ENCODE measurements at places on chromosomes 13 and 19. TPM values are rescaled to one million over a fixed set of nuclear protein-coding genes. Genes with fewer than 3 reads are reported as not detected.

DNA sequence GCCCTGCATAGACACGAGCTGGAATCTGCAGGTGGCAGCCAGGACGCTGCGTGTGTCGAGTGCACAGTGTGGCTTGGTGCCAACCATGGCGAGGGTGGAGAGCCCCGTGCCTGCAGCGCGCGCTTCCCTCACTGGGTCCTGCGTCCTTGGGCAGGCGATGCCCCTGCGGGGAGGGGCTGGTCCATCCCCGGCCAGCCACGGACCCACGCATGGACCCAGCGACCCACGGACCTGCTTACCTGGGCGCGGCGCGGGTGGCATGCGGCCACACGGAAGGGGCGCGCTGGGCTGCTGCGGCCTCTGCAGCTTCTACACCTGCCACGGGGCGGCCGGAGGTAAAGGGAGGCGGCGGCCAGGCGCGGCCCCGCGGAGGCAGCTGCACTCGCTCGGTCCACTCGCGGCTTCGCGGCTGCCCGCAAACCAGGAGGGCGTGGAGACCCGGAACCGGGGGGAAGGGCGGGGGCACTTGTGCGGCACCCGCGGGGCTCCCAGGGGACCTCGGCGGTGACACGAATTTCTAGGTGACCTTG lies 569 bp upstream of the MCF2L start:
- DNase-seq = peak; percentile 43
- H3K36me3 ChIP-seq = peaks cover 15% of the 10 kb centered on the region
- H3K4me3 ChIP-seq = peak overlapping the region; percentile 75
- H3K4me1 ChIP-seq = peaks cover 12% of the 10 kb centered on the region
- no peak overlapping the region for H3K27ac ChIP-seq
- peaks cover 7% of the 10 kb centered on the region for H3K27me3 ChIP-seq

- peaks cover 11% of the 10 kb centered on the region for H3K4me1 ChIP-seq
- no peak for DNase-seq
- no peaks in the 10 kb centered on the region for H3K36me3 ChIP-seq
These were observed 523.5 kb downstream of the MYO16 start for GRCh38 chr13:109152941-109153340.

DNA sequence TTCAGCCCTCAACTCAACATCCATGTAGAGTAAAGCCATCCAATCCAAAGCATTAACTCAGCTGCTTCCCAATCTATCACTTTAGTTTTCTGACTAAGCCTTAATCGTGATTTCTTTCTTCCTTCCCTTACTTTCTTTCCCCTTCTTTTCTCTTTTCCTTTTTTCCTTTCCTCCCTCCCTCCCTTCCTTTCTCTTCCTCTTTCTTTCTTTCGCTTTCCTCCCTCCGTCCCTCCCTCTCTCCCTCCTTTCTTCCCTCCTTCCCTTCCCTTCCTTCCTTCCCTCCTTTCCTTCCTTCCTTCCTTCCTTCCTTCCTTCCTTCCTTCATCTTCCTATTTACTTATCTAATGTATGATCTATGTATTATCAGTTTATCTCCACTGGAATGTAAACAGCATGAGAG lies 71.2 kb downstream of the ERCC5 start:
- peaks cover 4% of the 10 kb centered on the region for H3K4me1 ChIP-seq
- peaks cover 2% of the 10 kb centered on the region for H3K27me3 ChIP-seq
- H3K4me3 ChIP-seq = no peak overlapping the region
- H3K36me3 ChIP-seq = no peaks in the 10 kb centered on the region
- no peak overlapping the region for H3K27ac ChIP-seq

DNA sequence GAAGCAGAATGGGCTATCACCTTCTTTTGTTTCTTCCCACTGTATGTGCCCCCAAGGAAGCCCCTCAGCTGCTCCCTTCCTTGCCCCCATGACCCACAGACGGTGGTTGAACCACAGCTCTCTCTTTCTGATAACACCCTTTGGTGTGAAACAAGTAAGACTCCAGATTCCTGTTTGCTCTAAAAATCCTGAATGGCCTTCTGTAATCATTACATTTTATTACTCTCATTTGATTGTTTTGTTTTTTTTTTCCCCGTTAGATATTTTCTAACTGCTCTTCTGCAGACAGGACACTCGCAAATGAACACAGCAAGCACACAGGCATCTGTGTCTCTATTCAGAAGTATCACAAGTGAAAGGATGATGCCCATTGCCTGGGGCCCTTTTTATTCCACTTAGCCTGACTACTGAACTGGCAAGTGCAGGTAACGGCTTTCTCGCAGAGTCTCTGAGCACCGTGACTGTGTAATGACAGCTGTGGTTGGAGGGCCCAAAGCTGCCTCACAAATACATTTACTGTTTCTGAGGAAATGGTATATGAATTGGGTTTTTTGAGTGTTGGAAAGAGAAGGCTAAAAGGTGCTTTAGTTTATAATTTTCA lies 59.3 kb downstream of the OXGR1 start:
- no peak overlapping the region for H3K27ac ChIP-seq
- no peaks in the 10 kb centered on the region for H3K36me3 ChIP-seq
- no peaks in the 10 kb centered on the region for H3K4me1 ChIP-seq
- H3K4me3 ChIP-seq = no peak overlapping the region
- no peaks in the 10 kb centered on the region for H3K27me3 ChIP-seq

- no peak overlapping the region for H3K4me3 ChIP-seq
- H3K4me1 ChIP-seq = no peaks in the 10 kb centered on the region
- no peaks in the 10 kb centered on the region for H3K36me3 ChIP-seq
- no peak for DNase-seq
- H3K27me3 ChIP-seq = no peaks in the 10 kb centered on the region
- H3K27ac ChIP-seq = no peak overlapping the region
These were observed 244.4 kb upstream of the SLITRK5 start for GRCh38 chr13:87426742-87427141.

DNA sequence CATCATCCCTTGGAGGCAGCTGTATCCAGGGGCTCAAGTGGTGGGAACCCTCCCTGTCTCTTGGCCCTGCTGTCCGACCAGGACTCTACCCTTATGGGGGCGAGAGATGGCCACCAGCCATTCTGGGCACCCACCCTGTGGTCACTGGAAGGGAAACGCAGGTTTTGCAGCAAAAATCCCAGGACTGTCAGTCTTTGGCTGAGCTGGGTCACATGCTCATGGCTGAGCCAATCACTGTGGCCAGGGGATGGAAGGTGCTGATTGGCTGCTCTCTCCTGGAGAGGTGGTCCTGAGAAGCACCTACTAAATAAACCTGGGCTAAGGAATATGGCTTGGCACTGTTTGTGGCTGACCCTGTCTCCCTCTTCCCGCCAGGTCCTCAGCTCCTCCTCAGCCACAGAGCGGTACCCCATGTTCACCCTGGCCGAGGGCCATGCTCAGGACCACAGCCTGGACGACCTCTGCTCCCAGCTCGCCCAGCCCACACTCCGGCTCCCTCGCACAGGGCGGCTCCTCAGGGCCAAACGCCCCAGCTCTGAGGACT lies 8.9 kb downstream of the ATG4D start:
- no peak overlapping the region for H3K27ac ChIP-seq
- H3K4me3 ChIP-seq = no peak overlapping the region
- no peaks in the 10 kb centered on the region for H3K4me1 ChIP-seq
- H3K36me3 ChIP-seq = no peaks in the 10 kb centered on the region
- DNase-seq = no peak

Gene UBE2L5
- total RNA-seq = not detected

DNA sequence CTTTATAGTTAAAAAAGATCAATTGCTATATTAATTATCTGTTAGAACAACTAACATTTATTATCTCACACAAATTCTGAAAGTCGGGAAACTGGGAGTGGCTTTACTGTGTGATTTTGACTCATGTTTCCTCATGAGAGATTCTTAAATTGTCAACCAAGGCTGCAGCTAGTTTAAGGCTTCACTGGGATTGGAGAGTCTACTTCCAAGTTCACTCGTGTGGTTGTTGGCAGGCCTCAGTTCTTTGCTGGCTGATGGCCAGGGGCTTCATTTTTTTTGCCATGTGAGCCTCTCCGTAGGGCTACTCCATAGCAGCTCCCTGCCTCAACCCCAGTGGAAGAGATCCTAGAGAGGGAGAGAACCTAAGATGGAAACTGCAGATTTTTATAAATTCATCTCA lies 24.5 kb upstream of the LPAR6 start:
- no peak for DNase-seq
- H3K4me1 ChIP-seq = no peaks in the 10 kb centered on the region
- H3K36me3 ChIP-seq = no peaks in the 10 kb centered on the region

Gene ZNF229
- total RNA-seq = 15.2 TPM

DNA sequence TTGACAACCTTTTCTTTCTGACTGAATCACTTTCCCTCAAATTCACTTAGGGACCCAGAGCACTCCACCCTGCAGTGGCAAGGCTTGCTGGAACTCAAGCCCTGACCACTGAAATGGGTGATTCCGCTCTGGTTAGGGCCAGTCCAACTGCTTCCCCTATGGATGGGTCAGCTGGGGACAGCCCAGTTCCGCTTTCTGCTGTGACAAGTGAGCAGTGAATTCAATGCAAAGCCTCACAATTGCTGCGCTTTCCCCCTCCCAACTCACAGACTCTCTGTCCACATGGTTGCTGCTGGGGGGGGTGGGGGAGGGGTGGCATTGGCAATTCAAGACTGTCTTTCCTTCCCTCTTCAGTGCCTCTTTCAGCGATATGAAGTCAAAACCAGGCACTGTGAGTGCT lies 18.7 kb downstream of the CD70 start:
- H3K4me1 ChIP-seq = no peaks in the 10 kb centered on the region
- H3K4me3 ChIP-seq = no peak overlapping the region
- H3K27ac ChIP-seq = no peak overlapping the region
- no peaks in the 10 kb centered on the region for H3K36me3 ChIP-seq

Gene PEAK3
- not detected for total RNA-seq

GRCh38 chr13:81722456-81722855 lies 1381.5 kb upstream of the SPRY2 start:
- no peak for DNase-seq
- no peaks in the 10 kb centered on the region for H3K27me3 ChIP-seq
- H3K4me3 ChIP-seq = no peak overlapping the region
- H3K36me3 ChIP-seq = no peaks in the 10 kb centered on the region
- H3K27ac ChIP-seq = no peak overlapping the region
- no peaks in the 10 kb centered on the region for H3K4me1 ChIP-seq

GRCh38 chr19:30669329-30670010 lies 297.3 kb downstream of the ZNF536 start:
- H3K4me1 ChIP-seq = peaks cover 9% of the 10 kb centered on the region
- H3K36me3 ChIP-seq = no peaks in the 10 kb centered on the region
- peak; percentile 92 for DNase-seq
- no peak overlapping the region for H3K4me3 ChIP-seq
- peak overlapping the region; percentile 35 for H3K27ac ChIP-seq

- H3K4me3 ChIP-seq = no peak overlapping the region
- no peaks in the 10 kb centered on the region for H3K36me3 ChIP-seq
- peaks cover 6% of the 10 kb centered on the region for H3K27me3 ChIP-seq
- DNase-seq = no peak
- no peak overlapping the region for H3K27ac ChIP-seq
These were observed 416.6 kb downstream of the KLF12 start for GRCh38 chr13:73717632-73718031.

Gene YIF1B
- 101 TPM for total RNA-seq

Gene YJU2
- 18.7 TPM for total RNA-seq

Measured in glutamatergic neuron (in vitro differentiated cells).